ENCODE measurements at places on chromosomes 7 and 10.

- DNase-seq = peak; percentile 95
Observed at GRCh38 chr7:25846722-25847121, 305.3 kb upstream of the NFE2L3 start.

- DNase-seq = no peak
Observed at GRCh38 chr10:11250304-11250703, 232.6 kb downstream of the CELF2 start.

GRCh38 chr7:105126436-105126975 is 112.5 kb downstream of the KMT2E start:
- peak; percentile 5 for DNase-seq

DNA sequence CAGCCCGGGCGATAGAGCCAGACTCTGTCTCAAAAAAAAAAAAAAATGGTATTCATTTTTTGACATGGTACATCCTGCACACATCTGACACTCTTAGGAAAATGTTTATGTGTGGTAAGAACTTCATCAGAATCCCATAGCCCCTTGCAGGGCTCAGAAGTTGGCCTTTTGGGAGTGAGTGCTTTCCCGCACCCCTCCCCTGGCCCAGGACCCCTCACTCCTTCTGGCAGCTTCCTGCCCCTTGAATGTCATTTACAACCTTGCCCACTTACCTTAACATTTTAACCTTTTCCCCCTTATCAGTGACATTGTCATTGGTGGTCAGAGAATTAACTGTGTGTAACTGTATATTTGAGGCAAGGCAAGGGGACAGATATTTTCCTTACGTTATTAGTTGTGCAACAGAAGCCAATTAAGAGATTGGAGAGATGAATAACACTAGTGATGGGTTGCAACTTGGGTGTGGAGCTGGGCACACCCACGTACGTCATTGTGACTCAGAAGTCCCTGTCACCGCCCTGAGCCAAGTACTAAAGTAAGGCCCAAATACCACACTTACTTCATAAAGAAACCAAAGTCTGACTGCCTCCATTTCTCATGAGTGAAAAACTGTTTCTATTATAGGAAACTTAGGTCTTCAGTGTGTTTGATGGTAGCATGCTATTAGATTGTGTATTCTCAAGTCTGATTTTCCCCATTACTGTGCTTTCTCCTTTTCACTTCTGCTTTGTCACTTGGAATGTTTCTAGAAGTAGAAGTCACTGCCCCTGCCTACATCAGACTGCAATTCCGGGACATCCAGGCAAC is 31.6 kb downstream of the OGDH start:
- DNase-seq = peak; percentile 80

DNA sequence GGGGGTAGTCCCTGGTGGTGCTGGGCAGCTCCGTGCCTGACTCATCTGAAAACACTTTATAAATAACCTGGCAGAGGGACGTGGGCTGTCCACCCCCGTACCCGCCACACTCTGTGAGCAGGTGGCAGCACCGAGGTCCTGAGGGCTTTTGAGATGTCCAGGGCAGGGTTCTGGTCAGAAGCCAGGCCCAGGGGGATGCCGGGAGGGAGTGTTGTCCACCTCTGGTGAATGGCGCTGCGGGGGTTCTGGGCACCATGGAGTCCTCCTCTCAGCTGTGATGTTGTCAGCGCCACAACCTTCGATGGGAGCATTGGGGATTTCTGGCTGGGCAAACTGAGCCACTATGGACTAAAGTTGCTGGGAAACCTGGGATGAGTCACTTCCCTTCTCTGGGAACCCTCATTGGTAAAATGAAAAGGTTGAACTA is 27.4 kb upstream of the GOLGA7B start:
- no peak for DNase-seq

Data from skeletal muscle cell (primary cell).